NCI-H2081 (cell line): ENCODE measurements at places on chromosomes 2 and 18.

DNA sequence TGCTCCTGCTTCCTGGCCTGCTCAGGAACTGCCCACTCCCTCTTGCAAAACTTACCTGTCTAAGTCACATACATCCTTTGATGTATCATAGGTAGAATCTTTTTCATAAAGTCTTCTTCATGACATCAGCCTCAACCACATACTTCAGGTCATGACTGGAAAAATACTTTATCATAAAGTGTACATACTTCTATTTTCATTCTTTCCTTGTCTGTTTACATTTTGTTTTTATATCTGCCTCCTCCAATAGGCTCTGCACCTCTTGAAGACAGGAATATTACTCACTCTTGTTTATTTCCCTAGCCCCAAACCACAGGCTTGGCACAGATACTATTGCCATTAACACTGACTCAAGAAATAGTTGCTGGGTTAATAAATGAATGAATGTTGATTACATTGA, 43.6 kb upstream of the ZNF804A start:
- no peak for DNase-seq

- no peak for DNase-seq
Measured at GRCh38 chr2:19026261-19026660, 332.2 kb downstream of the OSR1 start.

DNA sequence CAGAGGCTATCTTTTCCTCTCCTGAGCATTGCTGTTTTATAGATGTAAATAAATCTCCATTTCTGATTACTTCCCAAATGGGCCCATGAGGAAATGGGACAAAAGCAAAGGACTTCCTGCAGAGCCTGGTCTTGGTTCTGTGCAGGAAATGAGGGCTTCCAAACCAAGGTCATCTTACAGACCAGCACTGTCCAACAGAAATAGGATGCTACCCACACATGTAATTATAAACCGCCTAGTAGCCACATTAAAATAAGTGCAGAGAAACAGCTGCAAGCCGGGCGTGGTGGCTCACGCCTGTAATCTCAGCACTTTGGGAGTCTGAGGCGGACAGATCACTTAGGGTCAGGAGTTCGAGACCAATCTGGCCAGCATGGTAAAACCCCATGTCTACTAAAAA, 6.2 kb downstream of the TTL start:
- DNase-seq = no peak

- DNase-seq = no peak
Measured at GRCh38 chr2:29226808-29227207, 111.6 kb downstream of the CLIP4 start.

- DNase-seq = no peak
Measured at GRCh38 chr2:72727356-72727755, 98.5 kb downstream of the EXOC6B start.

DNA sequence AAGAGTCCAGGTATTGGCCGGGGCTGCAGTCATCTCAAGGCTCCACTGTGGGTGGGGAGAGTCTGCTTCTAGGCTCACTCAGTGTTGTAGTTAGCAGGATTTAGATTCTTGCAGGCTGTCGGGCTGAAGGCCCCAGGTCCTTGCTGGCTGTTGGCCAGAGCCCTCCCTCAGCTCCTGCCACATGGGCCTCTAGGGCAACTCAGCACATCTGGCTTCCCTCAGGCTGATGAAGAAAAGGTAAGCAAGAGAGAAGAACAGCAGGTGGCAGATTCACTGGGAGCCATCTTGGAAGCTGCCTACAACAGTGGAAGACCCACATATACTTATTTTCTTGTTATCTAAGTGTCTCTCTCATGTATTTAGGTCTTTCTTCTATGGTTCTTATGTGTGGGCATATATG, 4.3 kb downstream of the MRPS9 start:
- DNase-seq = peak; percentile 4
